ENCODE measurements at places on chromosomes 5 and 9.

DNA sequence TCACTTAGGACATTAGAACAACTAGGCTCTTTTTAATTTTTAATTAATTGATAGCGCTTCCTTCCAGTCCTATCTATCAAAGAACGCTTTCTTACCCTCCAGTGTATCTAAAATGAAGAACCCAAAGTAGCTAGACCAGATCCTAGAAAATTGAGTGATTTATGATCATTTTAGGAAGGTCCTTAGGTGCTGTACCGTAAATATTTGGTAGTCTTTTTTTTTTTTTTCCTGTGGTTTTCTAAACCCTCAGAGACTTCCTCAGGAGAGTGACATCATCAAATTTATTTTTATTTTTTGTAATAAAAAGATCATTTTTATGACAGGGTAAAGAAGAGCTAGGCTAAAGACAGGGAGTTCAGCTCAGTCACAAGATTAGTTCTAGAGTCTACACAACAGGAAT is 197.4 kb downstream of the WDR70 start:
- no peak for DNase-seq

- peak; percentile 20 for DNase-seq
These were observed 198.1 kb downstream of the LURAP1L start for GRCh38 chr9:12972608-12973589.

DNA sequence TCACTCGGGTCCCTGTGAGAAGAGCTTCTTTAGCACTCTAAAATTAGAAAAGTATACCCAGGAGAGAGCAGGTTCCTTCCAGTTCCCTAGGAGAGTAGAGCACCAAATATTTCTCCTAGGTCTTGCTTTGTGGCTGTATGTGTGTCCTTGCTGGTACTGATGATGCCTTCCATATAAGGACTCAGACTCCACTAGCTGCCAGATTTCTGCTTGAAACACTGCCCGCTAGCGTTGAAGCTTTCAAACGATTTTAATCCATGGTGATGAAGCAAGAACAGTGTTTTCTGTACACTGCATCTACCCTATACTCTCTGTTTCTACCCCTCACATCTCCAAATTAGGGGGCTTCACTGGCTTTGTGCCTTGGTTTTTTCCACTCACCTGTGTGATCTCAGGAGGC is 2.4 kb upstream of the SMC2 start:
- no peak for DNase-seq

GRCh38 chr9:69460012-69460411 is 135.0 kb downstream of the ENTREP1 start:
- no peak for DNase-seq
